Nucleus accumbens (tissue), 56 donors: ENCODE measurements at places on chromosomes 13 and 19.

- no peak for DNase-seq
Observed at GRCh38 chr13:73820285-73820684, 313.9 kb downstream of the KLF12 start.

DNA sequence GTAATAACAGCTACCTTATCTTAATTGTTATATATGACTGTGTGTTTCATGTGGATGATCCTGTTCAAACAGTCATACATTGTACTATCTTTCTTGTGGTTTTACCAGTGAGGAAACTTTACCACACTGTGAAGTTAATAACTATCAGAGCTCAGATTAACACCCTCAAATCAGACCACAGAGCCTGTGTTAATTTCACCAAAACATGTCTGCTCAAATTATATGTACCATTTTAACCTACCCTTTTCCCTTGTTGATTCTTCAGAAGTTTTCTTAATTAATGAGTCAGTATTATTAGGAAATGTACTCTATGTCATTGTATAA, 1.8 kb upstream of the ZNF331 start:
- DNase-seq: no peak

DNA sequence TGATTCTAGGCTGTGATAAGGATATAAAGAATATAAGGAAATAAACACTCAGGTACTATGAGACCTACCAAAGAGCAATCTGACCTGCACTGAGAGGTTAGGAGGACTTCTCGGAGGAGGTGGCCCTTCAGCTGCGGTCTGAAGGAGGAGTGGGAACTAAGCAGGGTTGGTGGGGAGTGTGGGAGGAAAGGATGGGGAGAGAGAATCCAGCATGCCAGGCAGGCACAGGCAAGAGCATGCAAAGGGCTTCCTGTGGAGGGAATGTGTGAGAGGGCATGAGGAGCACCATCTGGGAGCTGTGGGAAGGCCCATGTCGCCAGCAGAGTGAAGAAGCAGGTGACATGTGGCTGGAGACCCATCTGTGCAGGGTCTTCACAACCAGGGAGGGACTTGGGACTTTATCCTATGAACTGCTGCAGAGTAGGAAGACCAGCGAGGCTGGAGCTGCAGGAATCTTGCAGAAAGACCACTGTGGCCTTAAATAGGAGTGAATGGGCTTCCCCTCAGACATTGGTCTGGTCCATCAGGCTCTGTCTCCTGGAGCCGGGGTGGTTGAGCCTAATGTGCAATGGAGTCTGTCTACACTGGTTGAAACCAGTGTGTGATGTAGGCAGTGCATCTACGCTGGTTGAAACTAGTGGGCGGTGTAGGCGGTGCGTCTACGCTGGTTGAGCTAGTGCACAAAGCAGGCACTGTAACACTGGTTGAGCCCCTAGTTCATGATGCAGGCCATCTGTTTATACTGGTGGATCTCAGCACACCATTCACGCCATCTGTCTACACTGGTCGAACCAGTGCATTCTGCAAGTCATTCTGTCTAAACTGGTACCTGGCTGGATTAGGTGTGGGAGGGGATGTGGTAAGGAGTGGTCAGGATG, 6.4 kb downstream of the CHST8 start:
- no peak for DNase-seq

GRCh38 chr19:1807695-1808394, 4.2 kb downstream of the ATP8B3 start:
- no peak for DNase-seq

GRCh38 chr13:67228916-67229315, 1.2 kb downstream of the PCDH9 start:
- DNase-seq: no peak

DNA sequence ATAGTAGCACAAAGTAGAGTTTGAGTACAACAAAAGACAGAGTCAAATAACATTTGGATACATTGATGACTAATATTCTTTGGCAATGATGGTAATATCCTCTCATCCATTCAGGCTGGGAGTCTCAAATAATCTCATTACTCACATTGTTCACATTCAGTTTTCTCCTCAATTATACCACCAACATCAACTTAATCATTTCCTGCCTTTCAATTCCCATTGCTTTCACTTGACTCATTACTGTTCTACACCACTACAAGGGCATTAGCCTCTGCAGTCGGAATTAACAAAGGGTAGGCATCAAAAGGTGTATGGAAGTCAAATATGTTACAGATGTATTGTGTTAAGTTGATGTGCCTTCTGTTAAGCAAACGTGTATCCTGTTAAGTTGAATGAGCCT, 518.4 kb upstream of the SLITRK1 start:
- DNase-seq: no peak

DNA sequence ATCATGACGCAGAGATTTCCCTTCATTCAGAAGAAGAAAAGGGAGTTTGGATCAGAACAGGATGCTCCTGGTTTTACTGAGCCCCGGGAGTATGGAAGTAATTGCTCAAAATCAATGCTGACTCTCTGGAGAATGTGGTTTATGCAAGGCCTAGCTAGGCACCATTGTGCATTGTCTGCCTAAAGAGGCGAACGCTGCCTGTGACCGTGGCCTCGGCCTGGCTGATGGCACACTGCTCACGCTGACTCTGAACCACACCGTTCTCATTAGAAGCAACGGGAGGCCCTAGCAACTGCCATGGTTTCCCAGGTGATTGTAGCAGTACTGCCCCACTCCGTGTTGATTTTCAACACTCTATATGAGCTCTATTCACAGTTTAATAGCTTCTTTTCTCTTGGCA, 41.7 kb upstream of the UBL3 start:
- peak; percentile 53 for DNase-seq

GRCh38 chr13:45781553-45782326, 69.8 kb downstream of the SIAH3 start:
- no peak for DNase-seq

DNA sequence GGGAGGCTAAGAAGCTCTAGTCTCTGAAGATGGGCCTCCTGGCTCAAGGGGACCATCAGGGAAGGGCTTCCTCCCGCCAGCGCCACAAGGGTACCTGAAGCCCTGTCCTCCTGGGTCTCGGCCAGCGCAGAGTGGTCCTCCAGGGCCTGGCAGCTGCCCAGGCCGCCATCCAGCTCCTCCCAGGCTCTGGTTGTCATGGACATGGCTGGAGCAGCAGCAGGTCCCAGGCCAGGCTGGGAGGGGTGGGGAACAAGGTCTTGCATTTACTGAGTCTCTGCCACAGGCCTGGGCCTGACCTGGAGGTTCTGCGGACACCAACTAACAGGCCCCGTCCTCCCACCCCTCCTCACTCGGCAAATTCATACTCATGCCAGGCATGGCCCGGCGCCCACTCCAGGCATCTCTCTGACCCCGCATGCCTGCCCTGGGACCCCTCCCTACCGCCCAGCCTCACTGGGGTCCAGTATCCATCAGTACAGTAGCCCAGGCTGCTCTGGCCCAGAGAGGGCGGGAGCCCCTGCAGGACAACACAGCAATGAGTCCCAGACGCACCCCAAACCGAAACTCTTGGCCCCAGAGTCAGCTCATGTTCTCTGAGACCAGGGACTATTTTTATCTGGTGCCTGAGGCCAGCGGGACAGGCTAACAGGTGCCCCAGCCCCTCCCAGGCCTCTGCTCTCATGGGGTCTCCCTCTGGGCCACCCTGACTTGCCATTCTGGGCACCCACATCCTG, 938 bp downstream of the JSRP1 start:
- no peak for DNase-seq

DNA sequence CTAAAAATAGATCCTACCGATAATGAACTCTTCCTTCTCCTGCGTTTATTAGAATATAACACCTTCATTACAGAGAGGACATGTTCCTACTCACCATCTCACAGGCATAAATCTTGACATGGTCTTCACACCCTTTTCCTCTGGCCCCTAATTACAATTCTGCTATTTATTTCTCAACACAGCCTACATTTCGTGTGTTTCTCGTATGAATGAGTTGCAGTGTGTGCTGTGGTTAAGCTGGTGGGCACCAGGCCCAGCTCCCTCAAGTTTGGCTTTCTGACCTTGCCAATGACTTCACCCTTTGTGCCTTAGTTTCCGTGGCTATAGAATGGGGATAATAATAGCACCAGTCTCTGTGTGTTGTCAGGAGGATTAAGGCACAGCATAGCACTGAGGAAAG, 12.3 kb upstream of the KATNAL1 start:
- peak; percentile 35 for DNase-seq

- no peak for DNase-seq
Observed at GRCh38 chr19:16889366-16889882, 625 bp downstream of the F2RL3 start.

DNA sequence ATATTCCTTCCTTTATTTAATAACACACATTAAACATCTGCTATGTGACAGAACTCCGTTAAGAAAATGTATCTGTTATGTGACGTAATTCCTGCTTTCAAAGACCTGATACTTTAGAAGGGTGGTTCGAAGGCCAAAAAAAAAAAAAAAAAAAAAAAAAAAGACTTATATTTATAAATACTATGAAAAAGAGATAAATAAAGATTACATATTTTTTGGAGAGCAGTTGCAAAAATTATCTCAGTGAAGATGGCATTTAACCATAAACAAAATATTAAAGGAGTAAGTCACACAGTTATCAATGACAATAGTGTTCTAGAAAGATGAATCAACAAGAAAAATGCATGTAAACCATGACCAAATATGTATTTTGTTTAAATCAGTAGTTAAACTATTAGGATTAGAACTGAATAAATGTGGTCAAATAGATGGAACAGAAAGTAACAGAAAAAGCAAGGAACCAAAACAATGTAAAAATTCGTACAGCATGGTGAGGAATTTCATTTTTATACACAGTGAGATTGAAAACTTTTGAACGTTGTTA, 612.3 kb upstream of the SLITRK5 start:
- DNase-seq: no peak

GRCh38 chr13:51811046-51811445, 7.1 kb upstream of the DHRS12 start:
- DNase-seq: no peak

DNA sequence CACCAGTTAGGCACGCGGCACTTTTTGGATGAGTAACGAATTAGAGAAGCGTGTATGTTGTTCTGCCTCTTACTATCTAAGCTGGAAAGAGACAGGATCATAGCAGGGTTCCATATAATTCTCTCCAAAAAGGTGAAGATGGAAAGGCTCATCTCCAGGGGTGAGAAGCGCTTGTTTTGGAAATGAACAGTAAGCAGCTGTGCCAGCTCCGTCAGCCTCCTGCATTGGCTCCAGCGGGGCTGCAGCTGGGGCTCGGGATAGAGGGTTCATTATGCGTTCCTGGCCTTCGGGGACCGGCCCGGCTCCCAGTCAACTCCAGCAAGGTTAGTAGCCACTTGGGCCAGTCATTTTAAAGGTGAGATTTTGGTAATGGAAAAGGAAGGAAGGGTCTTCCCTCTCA, 155.5 kb downstream of the COL4A1 start:
- no peak for DNase-seq

DNA sequence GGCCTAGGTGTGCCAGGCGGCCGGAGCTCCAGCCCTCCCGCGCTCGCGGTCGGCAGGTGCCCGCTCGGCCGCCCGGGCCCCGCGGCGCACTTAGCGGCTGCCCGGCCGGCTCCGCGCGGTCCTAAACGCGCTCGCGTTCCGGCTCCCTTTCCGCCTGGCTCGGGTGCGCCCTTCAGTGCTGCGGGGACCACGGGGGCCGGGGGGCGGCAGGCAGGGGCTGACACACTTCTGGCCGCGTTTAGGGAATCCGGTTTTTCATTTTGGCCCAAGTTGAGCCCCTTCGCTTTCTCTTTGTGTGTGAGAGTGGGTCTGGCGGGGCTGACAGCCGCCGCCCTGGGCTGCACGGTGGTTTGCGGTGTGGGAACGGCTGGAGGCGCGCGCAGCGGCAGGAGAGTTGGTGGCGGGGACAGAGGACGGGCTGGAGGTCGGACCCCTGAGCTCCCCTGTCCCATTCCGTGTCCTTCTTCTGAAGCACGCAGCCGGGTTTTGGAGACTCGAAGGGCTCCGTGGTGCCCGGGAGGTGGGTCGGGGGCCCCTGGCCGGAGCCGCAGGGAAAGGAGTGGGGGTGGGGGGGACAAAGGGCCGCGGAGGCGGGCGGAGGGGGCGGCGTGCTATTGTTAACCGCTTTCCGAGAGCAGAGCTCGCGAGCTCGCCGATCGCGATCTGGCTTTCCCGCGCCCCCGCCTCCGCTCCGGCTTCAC, 3.1 kb downstream of the FGF9 start:
- DNase-seq: peak; percentile 26

DNA sequence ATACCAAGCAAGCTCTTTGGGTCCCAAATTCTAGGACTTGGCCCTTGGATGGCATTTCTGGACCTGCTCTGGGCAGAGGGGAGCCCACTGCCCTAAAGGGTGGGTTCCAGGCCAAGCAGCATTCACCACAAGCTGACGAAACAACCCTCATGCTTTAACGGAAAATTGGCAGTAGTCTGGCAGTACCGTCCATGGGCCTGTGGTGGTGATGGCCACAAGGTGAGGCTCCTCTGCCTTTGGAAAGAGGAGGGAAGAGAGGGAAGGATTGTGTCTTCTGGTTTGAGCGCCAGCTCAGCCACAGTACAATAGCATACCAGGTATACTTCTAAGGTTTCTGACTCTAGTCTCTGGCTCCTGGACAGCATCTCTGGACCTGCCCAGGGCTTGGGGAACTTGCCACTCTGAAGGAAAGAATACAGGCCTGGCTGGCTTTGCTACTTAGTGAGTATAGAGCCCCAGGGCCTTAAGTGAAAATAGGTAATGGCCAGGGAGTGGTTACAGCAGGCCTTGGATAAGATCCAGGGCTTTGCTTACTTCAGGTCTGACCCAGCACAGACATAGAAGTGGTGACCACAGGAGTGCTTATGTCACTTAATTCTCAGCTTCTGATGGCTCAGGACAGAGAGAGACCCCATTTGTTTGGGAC, 595.5 kb downstream of the LMO7 start:
- DNase-seq: no peak

GRCh38 chr13:100751826-100752225, 77.2 kb upstream of the TMTC4 start:
- no peak for DNase-seq

DNA sequence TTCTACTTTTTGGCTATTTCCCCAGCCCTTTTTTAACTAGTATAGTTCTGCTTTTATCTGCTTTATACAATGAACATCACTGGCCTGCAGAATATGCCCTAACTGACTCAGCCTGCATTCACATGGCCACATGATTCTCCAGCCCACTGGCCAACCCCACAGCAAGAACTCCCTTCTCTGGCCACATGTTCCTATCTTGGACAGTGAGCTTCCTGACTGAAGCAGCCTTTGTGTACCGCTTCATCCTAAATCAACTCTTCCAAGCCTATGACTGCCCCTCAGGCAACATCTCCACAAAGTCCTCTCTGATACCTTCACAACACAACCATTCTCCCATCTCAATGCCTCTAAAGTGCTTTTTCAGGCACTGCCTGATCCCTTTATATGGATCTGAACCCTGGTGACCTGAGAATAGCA, 214.1 kb downstream of the COL4A1 start:
- DNase-seq: no peak

DNA sequence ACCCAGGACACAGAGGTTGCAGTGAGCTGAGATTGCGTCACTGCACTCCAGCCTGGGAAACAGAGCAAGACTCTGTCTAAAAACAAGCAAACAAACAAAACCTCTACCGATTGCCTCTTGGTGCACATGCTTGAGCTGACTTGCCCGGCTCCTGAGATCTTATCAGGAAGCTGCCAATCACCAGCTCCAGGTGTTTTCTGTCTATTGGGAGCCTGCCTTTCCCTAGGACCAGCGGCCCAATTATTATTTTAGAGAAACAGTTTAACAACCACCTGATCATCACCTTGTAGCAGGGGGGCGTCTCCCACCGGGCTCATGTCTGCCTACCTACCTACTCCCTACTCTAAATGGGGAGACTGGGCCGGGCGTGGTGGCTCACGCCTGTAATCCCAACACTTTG, 10.8 kb downstream of the CLEC4M start:
- no peak for DNase-seq

- no peak for DNase-seq
Observed at GRCh38 chr19:41795031-41795461, 1.3 kb upstream of the CEACAM3 start.

GRCh38 chr13:101869553-101869952, 417.1 kb downstream of the ITGBL1 start:
- DNase-seq: no peak
